ENCODE measurements at places on chromosomes 2 and 18.

DNA sequence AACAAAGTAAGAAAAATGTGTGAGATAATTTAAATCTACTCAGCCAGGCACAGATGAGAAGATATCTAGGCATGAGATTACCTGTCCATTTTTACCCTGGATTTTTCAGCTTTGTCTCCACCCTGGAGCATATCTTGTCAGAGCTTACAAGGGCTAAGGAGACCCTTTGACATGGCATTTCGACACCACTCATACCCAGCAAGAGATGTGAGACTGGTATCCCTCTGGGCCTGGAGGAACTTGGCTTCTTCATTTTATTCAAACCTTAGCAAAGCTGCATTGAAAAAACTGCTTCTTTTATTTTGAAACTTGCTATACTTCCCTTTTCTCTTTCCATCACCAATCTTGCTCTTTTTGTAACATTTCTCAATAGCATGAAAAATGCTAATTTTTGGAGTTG, 194.9 kb upstream of the HNMT start:
- DNase-seq: no peak

- peak; percentile 78 for DNase-seq
Observed at GRCh38 chr2:76008001-76008702, 297.4 kb upstream of the GCFC2 start.

- peak; percentile 73 for DNase-seq
Observed at GRCh38 chr18:56637711-56638231, 621 bp downstream of the TXNL1 start.

DNA sequence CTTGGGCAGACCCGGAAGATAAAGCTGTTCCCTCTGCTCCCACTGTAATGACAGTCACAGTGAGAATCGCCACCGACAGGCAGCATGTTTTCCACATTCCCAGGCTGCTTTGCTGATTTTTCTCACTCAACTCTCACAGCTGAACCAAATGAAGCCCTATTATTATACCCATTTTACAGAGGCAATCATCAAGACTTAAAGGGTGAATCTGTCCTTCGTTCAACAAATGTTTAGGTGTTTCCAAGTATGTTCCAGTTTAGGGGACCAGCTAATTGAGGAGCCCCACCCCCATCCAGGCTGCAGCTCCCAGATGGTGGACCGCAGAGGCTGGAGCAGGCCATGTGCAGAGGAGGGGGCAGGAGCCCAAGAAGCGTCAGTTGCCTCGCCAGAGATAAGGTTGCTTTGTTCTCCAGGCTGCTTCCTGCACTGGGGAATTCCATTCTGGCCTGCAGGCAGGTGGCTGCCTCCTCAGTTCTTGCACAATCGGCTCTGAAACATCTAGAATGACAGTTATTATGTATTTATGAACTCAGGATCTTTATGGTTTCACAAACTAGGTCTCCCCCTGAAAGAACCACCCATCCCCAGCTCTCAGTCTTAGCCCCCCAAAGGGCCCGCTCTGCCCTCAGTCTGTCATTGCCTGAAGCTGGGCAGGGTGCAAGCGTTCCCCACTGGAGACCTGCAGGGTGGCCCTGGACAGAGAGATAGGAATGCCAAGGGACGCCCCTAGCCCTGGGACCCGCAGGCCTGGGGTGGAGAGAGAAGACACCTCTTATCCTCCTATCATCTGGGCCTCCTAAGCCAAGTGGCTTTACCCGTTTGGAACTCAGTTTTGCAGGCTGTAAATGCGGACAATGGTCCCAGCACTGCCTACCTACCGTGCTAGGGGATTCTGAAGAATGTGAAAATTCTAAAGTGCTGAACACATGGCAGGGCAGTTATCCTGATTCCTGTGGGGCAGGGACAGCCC, 49.1 kb upstream of the MYCN start:
- no peak for DNase-seq
